ENCODE measurements at places on chromosomes 3 and 15.

- DNase-seq = no peak
These were observed 241.6 kb downstream of the KCNMB2 start for GRCh38 chr3:178777718-178778411.

DNA sequence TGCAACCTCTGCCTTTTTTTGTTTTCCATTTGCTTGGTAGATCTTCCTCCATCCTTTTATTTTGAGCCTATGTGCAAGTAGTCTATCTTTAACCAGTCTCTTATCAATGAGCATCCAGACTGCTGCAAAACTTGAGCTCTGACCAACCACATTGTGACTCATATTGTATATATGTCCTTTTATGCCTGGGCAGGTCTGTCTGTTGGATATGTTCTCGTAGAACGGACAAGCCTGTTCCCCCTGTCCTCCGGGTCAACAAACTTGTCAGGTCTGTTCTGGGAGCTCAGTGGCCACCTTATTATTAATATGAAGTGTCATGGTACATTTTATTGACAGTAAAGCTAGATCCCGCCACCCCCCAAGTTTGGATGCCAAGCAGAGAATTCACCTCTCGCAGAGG, 252.9 kb upstream of the ST8SIA2 start:
- no peak for DNase-seq

GRCh38 chr3:51522273-51522962, 16.1 kb upstream of the RAD54L2 start:
- DNase-seq = no peak

GRCh38 chr3:142611206-142611605, 15.0 kb downstream of the PLS1 start:
- no peak for DNase-seq

GRCh38 chr3:134340362-134340981, 33.8 kb downstream of the AMOTL2 start:
- no peak for DNase-seq

- no peak for DNase-seq
These were observed 33.2 kb downstream of the MYO5C start for GRCh38 chr15:52262364-52262763.

- no peak for DNase-seq
These were observed 13.4 kb downstream of the TMEM207 start for GRCh38 chr3:190436331-190436730.

DNA sequence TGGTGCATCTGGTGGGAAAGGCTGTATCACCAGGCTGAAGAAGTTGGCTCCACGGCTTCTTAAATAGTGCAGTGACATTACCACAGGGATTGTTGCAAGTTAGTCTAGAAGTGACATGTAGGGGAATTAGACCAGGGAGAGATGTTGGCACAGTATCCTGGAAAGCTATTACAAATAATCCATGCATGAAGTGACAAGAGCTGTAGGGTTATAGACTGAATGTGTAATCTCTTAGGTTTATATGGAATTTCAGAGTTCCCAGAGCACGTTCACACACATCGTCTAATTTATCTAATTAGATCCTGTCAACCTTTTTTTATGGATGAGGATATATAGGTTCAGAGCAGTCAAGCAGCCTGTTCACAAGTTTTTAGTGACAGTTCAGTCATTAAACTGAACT, 37.3 kb upstream of the APH1B start:
- no peak for DNase-seq

DNA sequence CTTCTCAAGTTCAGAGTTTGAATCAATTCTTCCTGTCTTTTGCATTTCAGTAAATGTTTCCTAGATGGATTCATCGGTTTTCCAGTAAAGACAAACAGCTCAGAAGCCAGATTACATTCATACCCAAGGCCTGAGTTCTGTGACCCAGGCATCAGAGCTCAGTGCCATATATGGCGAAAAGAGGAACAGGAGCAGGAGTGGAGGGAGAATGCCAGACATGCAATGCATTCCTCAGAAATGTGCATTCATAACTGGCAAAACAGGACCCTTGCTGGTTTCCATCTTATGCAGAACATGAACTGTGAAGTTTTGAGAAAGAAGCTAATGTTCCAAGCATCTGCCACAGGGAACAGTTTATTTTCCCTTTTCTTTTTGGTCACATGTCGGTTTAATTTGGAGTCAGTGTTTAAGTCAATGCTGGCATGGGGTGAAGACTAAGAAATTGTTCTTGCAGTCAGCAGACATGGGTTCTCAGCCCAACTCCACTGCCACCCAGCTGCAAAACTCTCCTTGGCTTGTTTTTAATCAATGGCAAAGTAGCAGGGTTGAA, 116.5 kb downstream of the LPP start:
- no peak for DNase-seq

DNA sequence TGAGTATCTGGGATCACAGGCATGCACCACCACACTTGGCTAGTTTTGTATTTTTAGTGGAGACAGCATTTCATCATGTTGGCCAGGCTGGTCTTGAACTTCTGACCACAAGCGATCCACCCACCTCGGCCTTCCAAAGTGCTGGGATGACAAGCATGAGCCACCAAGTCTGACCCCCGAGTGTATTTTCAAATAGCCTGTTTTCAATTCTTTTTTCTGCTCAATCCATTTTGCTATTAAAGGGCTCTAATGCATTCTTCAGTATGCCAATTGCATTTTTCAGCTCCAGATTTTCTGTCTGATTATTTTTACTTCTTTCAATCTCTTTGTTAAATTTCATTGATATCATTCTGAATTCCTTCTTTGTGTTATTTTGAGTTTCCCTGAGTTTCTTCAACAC, 5.8 kb downstream of the OR5H6 start:
- DNase-seq = no peak

DNA sequence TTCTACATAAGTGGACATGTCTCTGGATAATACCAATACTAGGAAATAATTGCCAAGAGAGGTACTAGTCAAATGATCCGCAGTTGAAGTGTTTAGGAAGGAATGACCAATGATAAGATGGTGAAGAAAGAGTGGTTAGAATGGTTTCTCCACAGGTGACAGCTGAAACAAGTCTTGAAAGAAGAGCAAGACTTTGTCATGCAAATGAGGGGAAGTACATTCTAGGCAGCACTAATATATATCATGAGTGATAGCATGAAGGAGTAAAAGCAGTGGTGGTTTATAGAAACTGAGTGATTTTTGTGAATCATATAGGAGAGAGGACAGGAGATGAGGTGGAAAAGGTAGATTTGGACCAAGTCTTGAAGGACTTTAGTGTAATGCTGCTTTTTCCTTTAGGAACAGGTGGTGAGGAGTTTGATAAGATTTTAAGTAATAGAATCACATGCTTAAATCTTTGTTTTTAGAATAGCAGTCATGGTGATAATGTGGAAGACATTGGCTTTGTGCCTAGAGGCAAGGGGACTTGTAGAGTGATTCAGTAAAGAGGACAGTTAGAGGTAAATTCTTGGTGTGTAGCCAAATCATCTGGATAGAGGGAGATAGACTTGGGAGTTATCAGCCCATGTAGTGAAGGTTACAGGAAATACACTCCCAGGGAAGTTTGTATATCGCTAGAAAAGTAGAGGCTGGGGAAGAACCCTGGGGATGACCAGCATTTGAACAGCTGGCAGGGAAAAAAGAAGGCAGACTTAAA, 31.9 kb downstream of the SLMAP start:
- no peak for DNase-seq

GRCh38 chr3:73637042-73637441, 12.3 kb upstream of the PDZRN3 start:
- no peak for DNase-seq

- no peak for DNase-seq
These were observed 931.2 kb downstream of the MCTP2 start for GRCh38 chr15:95162531-95162930.

GRCh38 chr3:47000198-47000815, 20.8 kb downstream of the NBEAL2 start:
- DNase-seq = no peak

- no peak for DNase-seq
These were observed 137.7 kb downstream of the NSMCE3 start for GRCh38 chr15:29131840-29132420.

GRCh38 chr3:58570851-58571250, 6.3 kb downstream of the FAM107A start:
- no peak for DNase-seq

GRCh38 chr3:195873281-195873887, 35.0 kb downstream of the TNK2 start:
- DNase-seq = no peak

Data from NCI-H2081 treated with DMSO at 0.1 percent for 48 hours (cell line).